Mammary microvascular endothelial cell (primary cell): ENCODE measurements at places on chromosomes 5 and 9. TPM values are rescaled to one million over a fixed set of nuclear protein-coding genes. Genes with fewer than 3 reads are reported as not detected.

Gene IL9
- not detected in 2 replicates for total RNA-seq

Gene CDO1
- total RNA-seq, result 0.15 and 1.2 TPM in 2 replicates

Gene IFNA4
- not detected in 2 replicates for total RNA-seq

Gene NTRK2
- total RNA-seq, result not detected in 2 replicates

Gene SPINK6
- not detected in 2 replicates for total RNA-seq

Gene SPINK4
- not detected in 2 replicates for total RNA-seq

Gene KIF2A
- 36.4 and 38.4 TPM in 2 replicates for total RNA-seq

Gene RUSC2
- 44.2 and 47.0 TPM in 2 replicates for total RNA-seq

Gene DDX4
- not detected in 2 replicates for total RNA-seq

Gene DDX41
- total RNA-seq, result 106 and 138 TPM in 2 replicates

Gene BTNL3
- total RNA-seq, result not detected in 2 replicates

Gene SYNPO
- total RNA-seq, result 40.3 and 41.0 TPM in 2 replicates

Gene C9orf72
- 6.5 and 8.5 TPM in 2 replicates for total RNA-seq

Gene TJP2
- 342 and 391 TPM in 2 replicates for total RNA-seq

Gene IFNA2
- not detected in 2 replicates for total RNA-seq

Gene INSYN2B
- total RNA-seq, result 25.4 and 34.2 TPM in 2 replicates

Gene HMCN2
- 0.07 TPM in 1 of 2 replicates, not detected in the other for total RNA-seq

Gene PCDHA8
- not detected in 2 replicates for total RNA-seq

Gene MLANA
- not detected in 2 replicates for total RNA-seq

Gene ARSI
- 0.33 and 0.49 TPM in 2 replicates for total RNA-seq

Gene DMRT3
- total RNA-seq, result not detected in 2 replicates

Gene PDE6A
- total RNA-seq, result 0.05 TPM in 1 of 2 replicates, not detected in the other

Gene SLC12A2
- 59.2 and 64.8 TPM in 2 replicates for total RNA-seq

Gene DBH
- not detected in 2 replicates for total RNA-seq

Gene CCDC152
- 0.20 and 0.47 TPM in 2 replicates for total RNA-seq

Gene FOXD4L3
- total RNA-seq, result not detected in 2 replicates

Gene TPRN
- 6.9 and 7.7 TPM in 2 replicates for total RNA-seq

Gene KIF4B
- under 0.01 and 0.13 TPM in 2 replicates for total RNA-seq

Gene CDH9
- not detected in 2 replicates for total RNA-seq

Gene LHX2
- total RNA-seq, result not detected in 2 replicates

Gene RANBP3L
- total RNA-seq, result not detected in 2 replicates

Gene TNFAIP8
- total RNA-seq, result 5.7 and 8.8 TPM in 2 replicates

Gene SHISAL2B
- total RNA-seq, result not detected in 2 replicates

Gene ORM2
- total RNA-seq, result not detected in 2 replicates

Gene TMEM215
- not detected in 2 replicates for total RNA-seq

Gene LHX3
- total RNA-seq, result not detected in 2 replicates

Gene MPDZ
- 32.8 and 35.4 TPM in 2 replicates for total RNA-seq

Gene PRKAA1
- total RNA-seq, result 62.7 and 70.1 TPM in 2 replicates

Gene UHRF2
- 39.2 and 39.6 TPM in 2 replicates for total RNA-seq

Gene FAM169A
- 1.5 and 2.8 TPM in 2 replicates for total RNA-seq

Gene GMCL2
- not detected in 2 replicates for total RNA-seq

Gene CCIN
- 0.15 and 0.60 TPM in 2 replicates for total RNA-seq

Gene MEIKIN
- total RNA-seq, result not detected in 2 replicates

Gene PCDHGA7
- total RNA-seq, result 0.80 and 1.1 TPM in 2 replicates

Gene IFNA21
- total RNA-seq, result not detected in 2 replicates

Gene HRCT1
- 0.69 and 2.0 TPM in 2 replicates for total RNA-seq

Gene OGN
- not detected in 2 replicates for total RNA-seq

Gene PFN3
- total RNA-seq, result not detected in 2 replicates

Gene IFT74
- total RNA-seq, result 6.6 and 10.2 TPM in 2 replicates
